ENCODE measurements at places on chromosomes 1 and 21. TPM values are rescaled to one million over a fixed set of nuclear protein-coding genes. Genes with fewer than 3 reads are reported as not detected.

Gene EIF4G3
- total RNA-seq = 68.8 TPM

Gene NDUFS5
- 223 TPM for total RNA-seq

Gene OPTC
- 40.7 TPM for total RNA-seq

Gene TMEM82
- not detected for total RNA-seq

Gene KCNJ9
- total RNA-seq = 4.1 TPM

Gene TEX38
- total RNA-seq = not detected

Gene SYT6
- 10.3 TPM for total RNA-seq

Gene RXRG
- total RNA-seq = 83.8 TPM

Gene TNNT2
- total RNA-seq = 10.0 TPM

Gene EIF2D
- total RNA-seq = 53.8 TPM

Gene CCDC27
- total RNA-seq = not detected

Gene GSTM1
- total RNA-seq = not detected

Gene DCST1
- not detected for total RNA-seq

Gene MCOLN3
- total RNA-seq = 3.0 TPM

Gene CD2
- not detected for total RNA-seq

Gene CYB561D1
- 5.6 TPM for total RNA-seq

Gene FNDC5
- total RNA-seq = 69.1 TPM

Gene NPHS2
- not detected for total RNA-seq

Gene KRTAP11-1
- not detected for total RNA-seq

Gene IGSF5
- total RNA-seq = 1.4 TPM

Gene PRELP
- total RNA-seq = 12.8 TPM

Gene MASP2
- not detected for total RNA-seq
